ENCODE measurements at places on chromosomes 16 and 17.

DNA sequence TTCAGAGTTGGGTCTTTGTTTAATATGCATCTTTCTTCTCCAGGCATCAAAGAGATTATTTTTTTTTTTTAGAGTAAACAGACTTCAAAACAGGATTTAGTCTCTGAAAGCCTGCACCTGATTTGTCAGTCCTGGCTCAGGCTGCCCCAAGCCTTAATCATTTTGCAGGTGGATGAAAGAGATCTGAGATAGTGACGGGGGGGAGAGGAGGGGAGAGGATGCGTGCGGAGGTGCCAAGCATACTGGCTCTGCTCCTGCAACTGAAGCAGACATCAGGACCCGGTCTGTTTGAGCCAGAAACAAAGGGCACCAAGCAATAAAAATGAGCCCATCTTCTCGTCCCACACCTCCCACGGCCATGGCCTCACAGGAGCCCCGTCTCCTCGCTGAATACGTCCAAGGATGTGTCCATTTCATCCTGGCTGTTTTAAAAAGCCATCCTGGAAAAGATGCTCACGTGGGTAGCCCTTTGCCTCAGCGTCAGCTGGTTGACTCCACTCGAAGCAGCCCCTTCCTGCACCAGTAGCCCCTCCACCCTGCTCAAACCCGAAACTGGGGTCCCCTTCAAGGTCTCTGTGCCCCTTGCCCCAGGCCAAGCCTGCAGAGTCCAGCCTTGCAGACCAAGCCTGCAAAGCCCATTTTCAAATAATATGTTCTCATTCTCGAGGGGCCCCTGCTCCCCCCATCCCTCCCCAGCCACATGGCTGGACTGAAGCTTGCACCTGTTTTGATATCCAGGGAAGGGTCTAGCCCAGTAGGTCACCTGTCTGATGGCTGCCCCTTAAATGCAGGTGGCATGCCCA lies 84.8 kb upstream of the TNRC6C start:
- no peak for DNase-seq

DNA sequence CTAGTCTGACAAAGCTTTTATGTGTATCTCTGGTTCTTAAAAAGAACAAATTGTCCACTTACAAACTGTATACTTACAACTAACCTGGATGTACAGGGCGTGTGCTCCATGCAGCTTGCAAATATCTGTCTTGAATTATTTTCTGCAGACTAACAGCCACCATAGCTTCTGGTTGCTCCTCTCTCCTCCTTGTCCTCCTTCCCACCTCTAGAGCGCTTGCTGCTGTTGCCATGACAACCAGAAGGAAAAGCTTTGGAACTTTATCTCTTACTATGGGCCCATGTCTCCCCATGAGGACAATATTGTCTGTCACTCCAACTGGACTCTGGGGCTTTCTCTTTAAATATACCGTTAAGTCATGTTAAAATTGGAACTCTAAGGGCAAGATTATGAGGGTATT lies 71.5 kb upstream of the DHX40 start:
- DNase-seq = no peak

- DNase-seq = no peak
These were observed 20.5 kb upstream of the EMP2 start for GRCh38 chr16:10600782-10601443.

- no peak for DNase-seq
These were observed 2.9 kb downstream of the KRT28 start for GRCh38 chr17:40796846-40797245.

GRCh38 chr16:84459533-84459894 lies 44.9 kb downstream of the MEAK7 start:
- DNase-seq = no peak

DNA sequence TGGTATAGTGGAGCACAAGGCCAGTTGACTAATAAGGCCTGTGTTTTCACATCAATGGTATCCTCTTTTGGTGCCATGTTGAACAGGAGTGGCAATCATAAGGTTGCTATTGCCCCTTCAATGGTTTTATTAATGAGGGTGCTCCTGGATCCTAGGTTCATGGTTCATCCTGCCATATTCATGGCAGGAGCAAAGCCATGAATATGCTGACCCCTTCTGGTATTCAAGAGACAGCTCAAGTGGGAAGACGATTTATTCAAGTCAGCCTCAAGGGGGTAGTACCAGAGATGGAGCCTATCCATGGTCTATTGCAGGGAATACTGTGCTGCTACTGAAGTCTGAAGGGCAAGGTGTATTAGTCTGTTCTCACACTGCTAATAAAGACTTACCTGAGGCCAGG lies 2.6 kb downstream of the ABCA9 start:
- no peak for DNase-seq

GRCh38 chr16:54120846-54121480 lies 165.6 kb downstream of the IRX3 start:
- no peak for DNase-seq

DNA sequence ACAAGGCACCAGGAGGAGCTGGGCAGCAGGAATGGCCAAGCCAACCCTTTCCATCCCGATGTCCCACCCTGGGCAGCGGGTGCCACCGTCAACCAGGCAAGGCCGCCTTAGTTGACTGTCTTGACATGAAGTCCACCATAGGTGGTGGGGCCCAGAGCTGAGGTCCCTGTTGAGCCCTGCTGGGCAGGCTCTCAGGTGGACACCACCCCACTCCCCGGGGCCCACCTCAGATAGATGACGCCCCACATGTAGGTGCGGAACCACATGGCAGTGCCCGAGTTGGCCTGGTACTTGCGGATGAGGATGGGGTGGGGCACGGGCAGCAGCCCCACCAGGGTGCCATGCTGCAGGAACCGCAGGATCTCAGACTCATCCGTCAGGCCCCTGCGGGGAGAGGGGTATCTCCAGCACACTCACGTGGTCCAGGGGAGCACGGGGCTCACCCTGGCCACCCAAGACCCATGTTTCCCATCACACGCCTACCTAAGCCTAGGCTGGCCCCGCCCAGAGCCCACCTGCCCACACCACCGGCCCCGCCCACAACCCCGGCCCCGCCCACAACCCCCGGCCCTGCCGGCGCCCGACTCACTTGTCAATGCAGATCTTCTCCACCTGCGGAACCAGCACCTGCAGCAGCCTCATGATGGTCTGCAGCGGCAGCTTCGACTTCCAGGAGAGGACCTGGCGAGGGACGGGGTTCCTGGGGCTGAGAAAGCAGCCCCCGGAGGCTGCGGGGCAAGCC lies 16.2 kb downstream of the OTOP3 start:
- no peak for DNase-seq

DNA sequence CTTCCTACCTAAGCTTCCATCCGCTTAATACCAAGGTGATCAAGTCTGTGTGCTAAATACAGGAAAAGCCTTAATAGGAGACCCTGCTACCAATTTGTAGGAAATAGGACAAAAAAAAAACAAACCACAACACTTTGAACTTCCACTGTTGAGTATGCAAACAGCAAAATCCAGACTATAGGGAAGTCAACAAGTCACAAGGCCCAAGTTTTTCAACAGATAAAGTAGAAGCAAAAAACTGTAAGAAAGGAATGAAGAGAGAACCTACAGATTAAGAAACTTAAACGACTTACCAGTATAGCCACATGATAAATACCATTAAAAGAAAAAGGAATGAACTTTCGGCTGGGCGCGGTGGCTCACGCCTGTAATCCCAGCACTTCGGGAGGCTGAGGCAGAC lies 7.4 kb downstream of the USP22 start:
- no peak for DNase-seq

Measured in activated CD4-positive, alpha-beta T cell treated with anti-CD3 and anti-CD28 coated beads for 1 hour (primary cell).